ENCODE measurements at places on chromosomes 5 and 9.

GRCh38 chr5:163473635-163474243 lies 13.3 kb downstream of the HMMR start:
- peak; percentile 31 for DNase-seq

GRCh38 chr9:84557751-84558150 lies 111.8 kb upstream of the NTRK2 start:
- DNase-seq, result no peak

DNA sequence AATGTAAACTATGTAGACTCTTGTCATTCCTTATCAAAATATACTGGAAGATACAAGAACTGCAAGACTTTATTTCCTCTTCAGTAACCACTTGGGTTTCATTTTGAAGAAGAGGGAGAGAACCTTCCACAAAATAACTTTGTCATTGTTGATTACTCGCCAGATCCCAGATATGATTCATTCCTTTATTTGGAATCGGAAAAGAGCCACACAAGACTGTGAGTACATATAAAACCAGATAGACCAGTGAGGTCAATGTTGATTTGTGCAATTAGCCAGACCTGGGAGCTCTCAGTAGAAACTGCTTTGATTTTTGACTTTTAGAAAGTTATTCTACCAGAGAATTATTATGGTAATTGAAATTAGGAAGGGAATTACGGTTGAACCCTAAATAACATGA lies 146.1 kb downstream of the TMEM167A start:
- no peak for DNase-seq

DNA sequence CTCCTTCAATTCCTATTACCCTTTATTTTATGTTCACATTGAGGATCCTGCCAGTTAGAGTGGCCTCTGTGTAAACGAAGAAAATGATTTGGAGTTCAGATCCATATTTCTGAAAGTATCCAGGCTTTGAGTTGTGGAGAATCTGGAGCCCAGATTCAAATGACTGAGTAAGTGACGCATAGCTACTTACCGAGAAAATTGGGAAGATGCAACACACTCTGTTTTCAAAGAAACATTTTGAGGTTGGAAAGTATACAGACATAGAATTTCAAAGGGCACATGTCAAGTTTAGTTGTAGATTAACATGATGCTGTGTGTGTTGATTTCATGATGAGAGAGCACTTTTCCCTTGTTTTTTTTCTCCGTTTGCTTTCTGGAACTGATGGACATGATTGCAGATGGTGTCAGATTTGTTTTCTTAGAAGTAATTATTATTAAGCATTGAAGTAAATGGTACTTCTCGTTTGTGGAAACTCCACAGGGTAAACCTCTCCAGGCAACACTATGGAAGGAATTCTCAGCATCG lies 148.1 kb downstream of the KDM4C start:
- DNase-seq, result no peak

GRCh38 chr5:38768412-38769211 lies 77.2 kb upstream of the OSMR start:
- no peak for DNase-seq

DNA sequence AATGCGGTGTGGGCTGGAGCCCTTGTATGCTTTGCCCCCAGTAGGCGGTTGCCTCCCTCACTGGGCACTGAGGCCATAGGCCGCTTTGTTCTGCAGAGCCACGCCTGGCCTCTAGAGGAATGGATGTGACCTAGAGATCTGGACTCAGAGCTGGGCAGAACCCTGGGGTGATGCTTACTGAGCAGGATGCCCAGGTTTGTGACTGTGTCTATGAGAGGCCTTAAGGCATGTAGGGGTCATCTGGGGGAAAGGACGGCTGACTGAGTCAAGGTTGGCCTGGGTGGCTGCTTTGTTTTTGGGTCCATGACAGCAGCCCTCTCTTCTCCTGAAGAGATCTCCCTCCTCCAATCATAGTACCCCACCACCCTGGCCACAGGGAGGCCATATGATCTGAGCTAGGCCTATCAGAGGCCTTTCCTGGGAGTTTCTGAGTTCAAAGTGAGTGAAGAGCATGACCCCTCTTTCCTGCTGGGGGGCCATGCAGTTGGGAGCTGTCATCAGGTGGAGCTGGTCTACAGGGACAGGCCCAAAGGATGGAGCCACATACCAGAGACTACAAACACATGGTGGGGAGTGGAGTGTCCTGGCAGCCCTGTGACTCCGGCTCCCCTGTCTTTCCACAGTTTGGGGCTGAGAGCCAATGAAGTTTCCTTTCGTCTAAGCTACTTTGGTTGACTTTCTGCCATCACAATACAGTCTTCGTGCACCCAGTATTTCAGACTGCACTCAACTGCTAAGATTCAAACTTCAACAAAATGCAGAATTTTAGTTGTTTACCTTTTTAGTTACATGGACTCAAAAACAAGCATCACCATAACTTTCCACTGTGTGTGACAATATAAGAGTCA lies 165.4 kb downstream of the AUH start:
- no peak for DNase-seq

DNA sequence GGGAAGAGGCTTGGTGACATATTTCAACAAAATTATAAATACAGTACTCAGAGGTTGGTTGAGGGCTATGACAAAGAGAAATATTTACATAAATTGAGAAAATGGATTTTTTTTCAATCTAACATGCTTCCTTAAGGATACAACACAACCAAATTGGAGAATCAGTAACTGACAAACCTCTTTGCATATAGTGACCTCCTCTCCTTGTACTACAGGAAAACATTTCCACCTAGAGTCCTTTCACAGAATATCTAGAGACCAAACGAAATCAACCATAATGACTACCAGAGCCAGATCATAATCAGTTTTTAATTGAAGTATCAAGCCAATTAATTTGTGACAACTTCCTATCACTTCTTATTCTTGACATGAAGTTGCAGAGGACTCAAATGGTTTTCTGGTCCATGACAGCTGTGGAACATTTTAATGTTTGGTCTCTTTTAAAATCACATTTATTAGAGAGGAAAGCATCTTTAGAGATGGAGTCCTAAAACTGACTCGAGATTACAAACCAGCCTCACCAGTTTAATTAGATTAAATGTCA lies 1636.5 kb upstream of the C9orf72 start:
- no peak for DNase-seq

DNA sequence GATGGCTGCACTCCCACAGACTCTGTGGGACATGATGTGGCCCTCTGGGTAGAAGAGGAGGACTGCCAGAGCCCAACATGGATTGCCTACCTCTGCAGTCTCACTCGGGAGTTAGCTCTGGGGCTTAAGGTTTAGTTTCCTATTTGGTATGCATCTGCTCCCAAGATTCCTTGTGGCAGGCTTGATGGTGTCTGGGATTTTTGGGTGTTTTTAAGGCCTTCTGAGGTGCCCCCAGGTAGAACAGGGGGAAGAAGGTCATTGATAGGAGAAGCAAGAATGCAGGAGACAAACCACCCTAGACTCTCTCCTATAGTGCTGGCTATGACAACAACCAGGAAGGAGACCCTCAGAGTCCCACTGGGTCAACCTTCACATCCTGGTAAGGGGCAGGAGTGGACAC lies 46.7 kb upstream of the CXCL14 start:
- no peak for DNase-seq

- DNase-seq, result no peak
These were observed 390.3 kb downstream of the CAAP1 start for GRCh38 chr9:26502311-26502710.

GRCh38 chr9:129498451-129499384 lies 122.2 kb downstream of the C9orf50 start:
- DNase-seq, result no peak

DNA sequence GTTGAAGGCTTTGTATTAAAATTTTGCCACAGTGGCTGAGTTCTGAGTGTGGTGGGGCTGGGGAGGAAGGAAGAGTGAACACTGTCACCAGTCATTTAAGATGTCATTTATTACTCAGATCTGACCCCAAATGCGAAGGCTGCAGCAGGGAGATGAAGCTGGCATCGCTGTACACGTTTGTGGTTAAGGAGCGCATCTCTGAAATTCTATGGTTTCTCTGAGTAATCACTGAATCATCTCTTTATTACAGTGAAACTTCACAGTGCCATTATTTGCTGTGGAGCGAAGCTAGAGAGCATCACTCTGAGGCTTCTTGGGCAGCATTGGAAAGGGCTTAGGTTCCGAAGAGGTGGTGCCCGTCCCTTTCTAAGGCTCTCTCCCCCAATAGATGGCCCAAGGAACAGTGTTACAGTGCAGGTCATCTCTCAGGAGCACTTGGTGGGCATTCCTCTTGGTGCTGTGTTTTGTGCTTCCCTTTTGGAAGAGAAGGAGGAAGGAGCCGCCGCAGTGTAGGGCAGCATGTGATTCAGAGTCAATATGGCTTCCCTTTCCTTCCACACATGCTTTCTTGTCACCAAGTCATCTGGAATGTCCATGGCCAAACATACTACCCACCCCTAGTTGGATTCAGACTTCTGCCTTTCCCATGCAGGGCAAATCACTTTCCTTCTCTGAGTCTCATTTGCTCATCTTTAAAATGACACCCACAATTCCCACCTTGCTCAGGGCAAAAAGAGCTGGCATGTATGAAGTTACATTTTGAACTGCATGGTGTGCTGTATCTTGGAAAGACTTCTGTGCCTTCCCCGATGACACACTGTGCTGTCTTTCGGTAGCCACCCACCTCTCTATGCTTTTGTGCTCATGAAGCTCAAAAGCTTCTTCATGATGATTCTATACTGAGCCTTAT lies 9.3 kb upstream of the TEX48 start:
- DNase-seq, result peak; percentile 37

GRCh38 chr5:170499621-170500020 lies 4.2 kb upstream of the KCNIP1 start:
- no peak for DNase-seq

DNA sequence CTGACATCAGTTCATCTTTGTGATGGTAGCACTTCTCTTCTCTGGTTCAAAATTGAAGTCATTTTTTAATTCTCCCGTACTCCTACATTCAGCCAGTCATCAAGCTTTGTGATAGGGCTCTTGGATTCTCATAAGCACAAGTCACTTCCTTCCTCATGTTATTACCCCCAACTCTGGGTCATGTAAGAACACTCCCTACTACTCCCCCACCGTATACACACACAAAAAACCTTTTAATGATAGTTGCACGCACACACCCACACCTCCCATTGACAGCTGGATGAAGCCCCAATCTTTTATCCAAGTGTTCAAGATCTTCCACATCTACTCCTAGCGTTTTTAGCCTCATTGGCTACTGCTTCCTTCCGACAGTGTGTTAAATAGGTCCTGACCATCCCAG lies 16.8 kb downstream of the KDM3B start:
- DNase-seq, result no peak

DNA sequence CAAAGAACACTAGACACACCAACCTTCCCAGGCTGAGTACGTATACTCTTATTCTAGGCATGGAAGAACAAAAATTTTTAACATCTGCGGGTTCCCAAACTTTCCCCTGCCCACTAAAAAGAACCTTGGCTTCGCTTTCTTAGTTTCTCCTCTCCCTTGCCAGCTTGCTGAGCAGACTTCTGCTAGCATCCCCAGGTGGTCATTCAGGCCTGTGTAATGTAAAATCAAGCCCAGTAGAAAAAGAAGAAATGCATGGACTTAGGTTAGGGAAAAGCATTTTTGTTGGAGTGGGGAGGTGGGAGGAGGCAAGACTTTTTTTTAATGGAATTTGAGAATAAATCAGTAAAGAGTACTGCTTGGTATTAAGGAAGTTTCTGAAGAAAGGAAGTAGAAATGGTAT lies 331.0 kb upstream of the TLE4 start:
- DNase-seq, result no peak

GRCh38 chr5:174505621-174506020 lies 218.8 kb upstream of the MSX2 start:
- DNase-seq, result no peak

DNA sequence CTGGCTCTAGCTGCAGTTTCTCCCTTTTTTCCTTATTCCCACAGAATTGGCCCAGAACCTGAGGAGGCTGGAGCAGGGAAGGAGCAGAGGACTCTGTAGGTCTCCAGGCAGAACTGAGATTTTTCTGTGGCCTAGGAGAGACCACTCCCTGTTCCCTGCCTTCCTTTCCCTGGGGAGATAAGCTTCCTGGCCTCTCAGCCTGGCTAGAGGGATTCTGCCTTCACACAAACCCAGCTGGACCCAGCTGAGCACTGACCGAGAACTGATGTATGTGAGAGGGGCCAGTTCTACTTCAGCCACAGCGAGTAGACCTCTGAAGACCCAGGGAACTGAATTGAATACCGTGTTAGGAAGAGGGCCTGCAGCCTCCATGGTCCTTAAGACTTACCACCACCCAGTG lies 48.0 kb downstream of the RUSC2 start:
- DNase-seq, result no peak

GRCh38 chr9:120770931-120771330 lies 22.3 kb downstream of the FBXW2 start:
- no peak for DNase-seq

DNA sequence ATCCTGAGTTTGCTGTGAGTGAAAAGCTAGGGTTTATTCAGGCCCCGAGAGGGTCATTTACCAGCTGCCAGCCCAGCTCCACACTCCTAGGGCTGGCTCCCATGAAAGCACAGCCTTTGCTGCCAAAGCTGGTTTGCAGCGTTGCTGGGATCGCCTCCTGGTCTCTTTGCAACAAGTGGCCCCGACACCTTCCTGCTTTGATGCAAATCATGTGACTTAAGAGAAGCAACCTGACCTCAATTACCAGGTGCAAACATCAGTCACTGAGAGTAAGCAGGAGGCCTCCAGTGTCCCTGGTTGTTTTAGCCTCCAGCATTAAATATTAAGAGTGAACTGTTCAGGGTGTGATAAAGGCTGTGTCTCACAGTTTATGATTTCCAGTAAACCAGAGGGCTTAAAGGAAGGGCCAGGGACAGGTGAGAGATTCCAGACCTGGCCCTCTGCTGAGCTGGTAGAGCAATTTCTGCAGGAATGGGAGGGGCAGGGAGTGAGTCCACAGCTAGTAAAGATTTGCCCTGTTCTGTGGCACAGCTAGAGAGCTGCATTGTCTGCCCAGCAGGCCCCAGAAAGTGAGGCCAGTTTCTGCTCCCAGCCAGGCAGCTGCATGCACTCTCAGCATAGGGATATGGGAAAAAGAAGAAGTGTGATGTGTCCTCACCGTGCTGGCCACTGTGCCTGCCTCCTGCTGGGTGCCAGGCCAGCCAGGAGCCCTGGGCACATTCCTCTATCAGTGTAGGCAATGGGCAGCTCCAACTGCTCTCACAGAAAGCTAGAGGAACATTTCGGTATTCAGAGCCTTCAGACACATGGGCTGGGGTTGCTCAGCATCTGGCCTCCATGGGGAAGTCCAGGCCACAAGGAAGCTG lies 58.0 kb downstream of the SLC22A5 start:
- DNase-seq, result peak; percentile 53

- DNase-seq, result no peak
These were observed 622.2 kb downstream of the ANXA1 start for GRCh38 chr9:73773896-73774295.

DNA sequence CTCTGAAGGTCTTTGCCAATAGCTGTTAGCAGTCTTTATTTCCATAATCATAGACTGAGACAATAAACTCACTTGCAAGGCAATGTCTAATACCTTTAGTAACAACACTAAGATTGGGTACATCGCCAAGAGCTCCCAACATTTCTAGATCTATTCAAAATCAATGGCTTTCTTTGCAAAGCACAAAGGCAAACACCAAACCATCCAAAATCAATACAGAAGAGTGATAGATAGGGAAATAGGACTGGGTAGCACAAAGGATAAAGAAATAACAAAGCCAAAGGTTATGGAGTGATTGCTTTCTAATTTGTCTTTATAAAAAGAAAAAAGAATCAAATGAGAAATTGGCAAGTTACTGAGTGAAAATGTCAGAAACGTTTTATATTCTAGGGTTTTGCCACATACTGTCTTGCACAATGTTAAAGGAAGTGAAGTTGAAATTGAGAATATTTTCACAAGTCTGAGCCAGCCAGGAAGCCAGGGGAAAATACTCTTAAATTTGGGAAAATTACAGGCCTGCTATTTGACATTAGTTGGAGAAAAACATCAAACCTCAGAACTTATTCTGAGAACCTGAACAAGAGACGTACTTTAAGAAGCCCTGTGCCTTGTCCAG lies 53.3 kb upstream of the LHFPL2 start:
- DNase-seq, result no peak
